ENCODE measurements at places on chromosomes 6 and 20. TPM values are rescaled to one million over a fixed set of nuclear protein-coding genes. Genes with fewer than 3 reads are reported as not detected.

Gene MED20
- total RNA-seq, result 24.2 TPM

DNA sequence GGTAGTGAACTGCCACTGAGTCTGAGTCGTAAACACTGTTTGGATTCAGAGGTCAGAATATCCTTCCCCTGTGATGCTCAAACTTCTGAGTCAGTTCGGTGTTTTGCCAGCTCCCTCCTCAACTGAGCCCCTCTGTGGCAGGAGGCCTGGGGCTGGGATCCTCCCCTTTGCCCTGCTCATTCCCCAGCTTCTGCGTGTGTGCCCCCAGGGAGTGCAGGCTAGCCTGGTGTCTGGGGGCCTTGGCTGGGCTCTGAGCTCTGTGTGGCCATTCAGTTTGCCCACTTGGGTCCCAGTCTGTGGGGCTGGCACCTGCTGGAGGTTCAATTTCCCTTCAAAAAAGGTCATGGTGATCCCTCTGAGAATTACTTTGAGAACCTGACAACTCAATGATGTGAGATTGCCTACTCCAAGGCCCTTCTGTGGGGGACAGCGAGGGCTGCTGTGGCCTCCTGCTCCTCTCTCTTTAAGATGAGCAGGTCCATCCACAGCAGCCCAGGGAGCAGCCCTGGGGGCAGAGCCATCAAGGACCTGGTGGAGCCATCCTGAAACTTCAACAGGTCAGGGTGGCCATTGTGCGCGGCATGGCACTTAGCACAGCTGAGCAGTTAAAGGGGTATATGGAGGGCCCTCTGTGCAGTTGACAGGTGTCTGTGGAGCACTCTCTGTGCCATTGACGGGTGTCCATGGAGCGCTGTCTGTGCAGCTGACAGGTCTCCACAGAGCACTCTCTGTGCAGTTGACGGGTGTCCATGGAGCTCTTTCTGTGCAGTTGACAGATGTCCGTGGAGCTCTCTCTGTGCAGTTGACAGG is 147.2 kb downstream of the SYCP2 start:
- H3K36me3 ChIP-seq, result no peaks in the 10 kb centered on the region
- H3K4me3 ChIP-seq, result no peak overlapping the region
- no peaks in the 10 kb centered on the region for H3K4me1 ChIP-seq
- no peak overlapping the region for H3K27ac ChIP-seq
- H3K27me3 ChIP-seq, result no peaks in the 10 kb centered on the region

Gene CPXM1
- total RNA-seq, result 1.9 TPM

DNA sequence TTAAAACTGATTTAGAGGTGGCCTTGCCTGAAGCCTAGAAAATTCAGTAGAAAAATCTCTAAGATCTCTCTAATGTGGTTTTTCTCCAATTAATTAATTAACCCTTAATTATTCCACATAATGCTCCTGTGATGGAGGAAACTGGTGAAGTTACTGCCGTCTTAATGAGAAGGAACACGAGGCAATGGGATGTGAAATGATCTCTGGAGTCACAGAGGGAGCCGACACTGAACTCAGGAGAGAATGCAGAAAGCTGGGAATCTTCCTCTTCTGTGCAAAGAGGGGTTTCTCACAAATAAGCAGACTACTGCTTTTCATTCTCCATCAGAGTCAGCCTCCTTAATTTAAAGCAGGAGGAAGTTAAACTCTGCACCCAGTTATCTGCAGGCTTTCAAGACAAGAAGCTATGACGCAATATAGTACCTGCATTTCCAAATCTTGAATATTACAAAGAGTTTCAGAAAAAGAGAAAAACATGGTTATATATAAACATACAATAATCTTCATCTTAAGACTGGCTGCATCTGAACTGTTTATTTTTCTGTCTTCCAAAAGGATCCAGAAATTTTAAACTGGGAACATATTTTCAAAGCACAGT is 18.1 kb upstream of the SNRPB2 start:
- DNase-seq, result no peak
- no peak overlapping the region for H3K4me3 ChIP-seq
- peaks cover 14% of the 10 kb centered on the region for H3K4me1 ChIP-seq
- H3K36me3 ChIP-seq, result no peaks in the 10 kb centered on the region
- H3K27me3 ChIP-seq, result no peaks in the 10 kb centered on the region

- no peak overlapping the region for H3K4me3 ChIP-seq
- H3K4me1 ChIP-seq, result no peaks in the 10 kb centered on the region
- H3K27me3 ChIP-seq, result no peaks in the 10 kb centered on the region
- H3K27ac ChIP-seq, result no peak overlapping the region
- no peak for DNase-seq
- no peaks in the 10 kb centered on the region for H3K36me3 ChIP-seq
Measured at GRCh38 chr6:140485740-140486449, 1111.4 kb upstream of the CITED2 start.

- DNase-seq, result no peak
- no peak overlapping the region for H3K27ac ChIP-seq
- peaks cover 12% of the 10 kb centered on the region for H3K4me1 ChIP-seq
- no peak overlapping the region for H3K4me3 ChIP-seq
- no peaks in the 10 kb centered on the region for H3K36me3 ChIP-seq
Measured at GRCh38 chr6:37187321-37188022, 17.5 kb downstream of the PIM1 start.

Gene ANKRD66
- not detected for total RNA-seq

- DNase-seq, result no peak
- H3K27me3 ChIP-seq, result no peaks in the 10 kb centered on the region
- H3K27ac ChIP-seq, result no peak overlapping the region
Measured at GRCh38 chr6:9937031-9937763, 477.7 kb downstream of the TFAP2A start.

DNA sequence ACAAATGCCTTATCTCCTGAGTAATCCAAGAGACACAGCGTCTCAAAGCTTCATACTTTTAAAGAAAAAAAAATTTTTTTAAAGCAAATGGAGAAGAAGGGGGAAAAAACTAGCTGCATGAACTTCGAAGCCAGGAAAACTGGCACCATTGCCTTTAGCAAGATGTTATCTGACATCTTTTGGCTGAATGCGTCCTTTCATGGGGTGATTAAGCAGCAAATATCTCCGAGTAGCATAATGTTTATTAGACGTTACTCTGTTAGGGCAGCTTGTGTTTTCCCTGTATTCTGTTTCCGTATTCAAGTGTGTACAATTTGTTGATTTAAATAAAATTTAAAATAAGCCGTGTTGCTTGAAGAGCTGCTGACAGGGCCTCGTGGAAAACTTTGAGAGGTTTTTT is 76.5 kb upstream of the TSHZ2 start:
- DNase-seq, result no peak
- no peaks in the 10 kb centered on the region for H3K27me3 ChIP-seq
- no peaks in the 10 kb centered on the region for H3K4me1 ChIP-seq
- H3K27ac ChIP-seq, result no peak overlapping the region

DNA sequence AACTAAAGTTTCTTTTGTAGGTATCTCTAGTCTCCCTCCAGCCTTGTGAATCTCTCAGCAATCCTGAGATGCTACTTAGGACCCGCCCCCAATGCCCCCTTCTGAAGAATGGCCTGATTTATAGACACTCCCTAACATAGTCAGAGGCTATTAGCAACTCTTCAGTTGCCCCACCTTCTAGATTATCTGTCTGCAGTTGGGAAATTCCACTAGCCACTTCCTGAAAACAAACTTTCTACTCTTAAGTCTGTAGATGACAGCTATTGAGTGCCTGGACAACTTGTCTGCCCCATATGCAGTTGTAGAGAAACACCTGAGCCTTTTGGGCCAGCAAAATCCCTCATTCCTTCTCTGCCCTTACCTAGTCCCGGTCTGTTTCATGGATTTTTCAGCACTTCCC is 188.2 kb upstream of the PREP start:
- no peaks in the 10 kb centered on the region for H3K27me3 ChIP-seq
- H3K36me3 ChIP-seq, result no peaks in the 10 kb centered on the region
- peak; percentile 14 for DNase-seq
- H3K27ac ChIP-seq, result no peak overlapping the region
- peaks cover 5% of the 10 kb centered on the region for H3K4me1 ChIP-seq

GRCh38 chr20:11718474-11719094 is 199.1 kb upstream of the BTBD3 start:
- no peak overlapping the region for H3K27ac ChIP-seq
- DNase-seq, result no peak
- H3K4me3 ChIP-seq, result no peak overlapping the region
- no peaks in the 10 kb centered on the region for H3K27me3 ChIP-seq
- H3K4me1 ChIP-seq, result no peaks in the 10 kb centered on the region

DNA sequence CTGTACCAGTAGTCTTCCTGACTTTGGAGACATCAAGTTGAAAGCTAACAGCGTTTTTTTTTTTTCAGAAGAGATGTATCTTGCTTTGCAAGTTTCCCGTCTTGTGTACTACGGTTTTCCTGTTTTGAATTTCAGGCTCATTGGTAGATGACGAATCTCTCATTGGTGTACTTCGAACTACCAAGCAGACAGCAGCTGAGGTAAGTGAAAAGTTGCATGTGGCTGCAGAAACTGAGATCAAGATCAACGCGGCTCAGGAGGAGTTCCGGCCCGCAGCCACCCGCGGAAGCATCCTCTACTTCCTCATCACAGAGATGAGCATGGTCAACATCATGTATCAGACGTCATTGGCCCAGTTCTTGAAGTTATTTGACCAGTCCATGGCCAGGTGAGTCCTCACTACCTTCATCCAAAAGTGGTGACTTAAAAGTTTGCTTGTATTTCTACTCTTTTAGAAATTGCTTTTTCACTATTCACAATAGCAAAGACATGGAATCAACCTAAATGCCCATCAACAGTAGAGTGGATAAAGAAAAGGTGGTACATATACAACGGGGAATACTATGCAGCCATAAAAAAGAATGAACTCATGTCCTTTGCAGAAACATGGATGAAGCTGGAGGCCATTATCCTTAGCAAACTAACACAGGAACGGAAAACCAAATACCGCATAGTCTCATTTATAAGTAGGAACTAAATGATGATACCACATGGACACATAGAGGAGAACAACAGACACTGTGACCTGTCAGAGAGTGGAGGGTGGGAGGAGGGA is 110.6 kb upstream of the GLP1R start:
- no peak overlapping the region for H3K27ac ChIP-seq
- H3K36me3 ChIP-seq, result no peaks in the 10 kb centered on the region
- H3K27me3 ChIP-seq, result no peaks in the 10 kb centered on the region
- H3K4me3 ChIP-seq, result no peak overlapping the region
- no peak for DNase-seq
